Stimulated activated CD4-positive, alpha-beta T cell treated with anti-CD3 and anti-CD28 coated beads, Interleukin-4, amount 100 ng/mL, for 24 hours (primary cell): ENCODE measurements at places on chromosomes 2 and 18.

DNA sequence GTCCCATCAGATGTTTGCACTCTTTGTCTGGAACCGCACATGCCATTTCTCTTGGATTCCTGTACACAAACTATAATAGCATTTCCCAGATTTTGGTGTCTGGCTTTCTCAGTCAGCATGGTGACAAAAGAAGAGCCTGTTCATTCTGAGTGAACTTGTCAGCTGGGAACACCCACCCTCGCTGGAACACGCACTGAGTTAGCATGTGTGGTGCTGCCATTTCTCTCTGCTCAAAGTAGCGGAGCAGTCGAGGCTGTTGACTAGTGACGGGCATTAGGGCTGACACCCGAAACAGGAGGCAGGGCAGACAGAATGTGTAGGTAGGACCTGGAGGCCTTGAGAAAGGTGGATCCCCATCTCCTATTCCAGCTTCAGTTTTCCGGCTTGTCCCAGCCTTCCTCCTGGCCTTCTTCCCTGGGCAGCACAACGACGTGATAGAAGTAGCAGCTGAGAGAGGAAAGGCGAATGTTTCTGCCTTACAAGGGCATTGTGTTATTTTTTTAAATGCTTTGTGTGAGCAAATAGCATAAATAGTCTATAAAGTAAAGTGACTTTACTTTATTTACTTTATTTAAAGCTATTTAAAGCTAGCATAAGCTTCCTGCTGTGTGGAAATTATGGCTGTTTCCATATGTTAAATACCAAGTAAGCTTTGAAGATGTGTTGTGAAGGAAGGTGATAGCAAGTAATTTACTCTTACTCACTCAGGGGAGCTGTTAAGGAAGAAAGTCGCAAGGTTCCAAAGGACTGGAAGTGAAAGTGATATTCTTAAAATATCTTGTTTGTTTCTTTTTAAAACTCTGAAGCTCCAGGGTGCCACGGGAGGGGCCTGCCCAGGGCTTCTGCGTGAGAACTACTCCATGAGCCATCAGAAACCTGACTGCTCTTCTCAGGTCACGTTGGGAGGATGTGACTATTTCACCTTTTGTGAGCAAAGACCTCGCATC lies 272.6 kb downstream of the NEDD4L start:
- DNase-seq: peak; percentile 30

DNA sequence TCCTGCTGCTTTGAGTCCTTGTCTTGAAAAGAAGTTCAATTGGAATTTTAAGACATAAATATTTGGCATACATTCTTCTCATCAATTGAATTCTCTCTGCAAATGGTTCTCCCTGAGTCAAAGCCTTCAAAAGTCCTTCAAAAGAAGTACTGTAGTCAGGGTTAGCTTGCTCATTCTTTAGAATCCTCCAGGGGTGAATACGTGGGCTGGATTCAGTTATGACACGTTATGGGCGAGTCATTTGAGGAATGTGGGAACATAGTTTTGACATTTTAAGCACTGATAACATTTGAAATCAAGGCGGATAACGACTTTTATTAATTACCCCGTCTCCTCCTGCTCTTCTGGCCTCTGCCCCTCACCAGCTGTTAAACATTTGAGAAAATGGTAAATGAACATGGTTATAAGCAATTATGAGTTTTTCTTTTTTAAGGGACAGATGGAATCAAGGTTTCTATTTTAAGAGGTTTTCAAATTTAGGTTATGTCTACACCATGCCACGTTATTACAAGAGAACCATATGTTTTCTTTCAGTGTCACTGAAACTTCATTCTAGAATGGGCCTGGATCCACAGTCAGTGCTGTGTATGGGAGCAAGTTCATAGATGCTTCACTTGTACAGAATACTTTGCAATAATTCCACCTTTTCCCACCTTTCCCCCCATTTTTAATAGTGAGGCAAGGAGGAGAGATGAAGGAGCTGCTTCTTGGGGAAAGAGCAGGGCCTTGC lies 273.1 kb downstream of the TSN start:
- DNase-seq: no peak

- no peak for DNase-seq
Measured at GRCh38 chr2:174892546-174892945, 112.6 kb downstream of the CHN1 start.

GRCh38 chr18:53254265-53254664 lies 914.3 kb downstream of the DCC start:
- DNase-seq: no peak

DNA sequence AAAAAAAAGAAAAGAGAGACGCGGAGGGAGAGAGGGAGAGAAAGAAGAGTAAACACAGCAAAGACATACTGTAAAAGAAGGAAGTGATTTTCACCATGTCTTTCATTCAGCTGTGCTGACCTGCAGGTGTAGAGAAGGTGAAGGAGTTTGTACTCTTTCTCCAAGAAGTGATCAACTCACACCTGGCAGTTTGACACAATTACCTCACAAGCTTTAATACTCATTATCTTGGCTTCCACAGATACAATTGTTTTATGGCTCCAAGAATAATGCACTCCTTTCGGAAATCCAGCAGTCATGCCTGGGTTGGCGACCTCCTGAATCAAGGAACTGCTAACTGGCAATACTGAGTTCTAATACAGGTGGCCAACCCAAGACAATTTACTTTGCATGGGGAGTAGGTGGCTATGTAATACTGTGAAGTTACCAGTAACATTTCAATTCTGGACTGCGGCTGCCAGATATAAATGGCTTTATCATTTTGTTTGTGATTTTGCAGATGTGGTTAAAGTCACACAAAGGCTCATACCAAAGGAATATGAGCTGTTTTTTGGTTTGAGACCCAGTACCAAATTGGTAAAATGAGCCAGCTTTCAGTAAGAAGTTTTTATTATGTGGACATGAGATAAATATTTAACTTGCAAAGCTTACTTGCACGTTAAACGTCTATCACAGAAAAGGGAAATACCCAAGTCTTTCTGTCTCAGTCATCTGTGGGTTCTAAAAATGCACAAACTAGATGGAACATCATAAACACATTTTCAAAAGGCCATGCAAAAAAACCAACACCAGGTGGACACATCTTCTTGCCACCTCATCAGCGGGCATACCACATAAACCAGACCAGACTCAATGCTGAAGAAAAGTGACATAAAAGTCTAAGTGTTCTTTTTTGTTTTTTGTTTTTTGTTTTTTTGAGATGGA lies 69.3 kb downstream of the NCKAP5 start:
- DNase-seq: no peak
